Activated CD4-positive, alpha-beta T cell treated with anti-CD3 and anti-CD28 coated beads for 1 hour (primary cell): ENCODE measurements at places on chromosomes 6 and 20.

- no peak for DNase-seq
Measured at GRCh38 chr6:37490536-37491170, 9.0 kb downstream of the CCDC167 start.

DNA sequence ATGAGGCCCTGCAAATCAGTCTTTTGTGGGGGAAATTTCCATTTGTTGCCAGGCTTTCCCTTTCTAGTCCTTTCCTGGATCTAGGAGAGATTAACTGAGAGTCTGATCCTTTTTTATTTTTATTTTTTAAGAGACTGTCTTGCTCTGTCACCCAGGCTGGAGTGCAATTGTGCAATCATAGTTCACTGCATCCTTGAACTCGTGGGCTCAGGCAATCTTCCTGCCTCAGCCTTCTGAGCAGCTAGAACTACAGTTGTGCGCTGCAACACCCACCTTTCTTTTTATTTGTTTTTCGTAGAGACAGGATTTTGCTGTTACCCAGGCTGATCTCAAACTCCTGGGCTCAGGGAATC lies 22.9 kb downstream of the OR2B2 start:
- no peak for DNase-seq

GRCh38 chr6:42961020-42961470 lies 491 bp downstream of the GNMT start:
- DNase-seq: no peak

DNA sequence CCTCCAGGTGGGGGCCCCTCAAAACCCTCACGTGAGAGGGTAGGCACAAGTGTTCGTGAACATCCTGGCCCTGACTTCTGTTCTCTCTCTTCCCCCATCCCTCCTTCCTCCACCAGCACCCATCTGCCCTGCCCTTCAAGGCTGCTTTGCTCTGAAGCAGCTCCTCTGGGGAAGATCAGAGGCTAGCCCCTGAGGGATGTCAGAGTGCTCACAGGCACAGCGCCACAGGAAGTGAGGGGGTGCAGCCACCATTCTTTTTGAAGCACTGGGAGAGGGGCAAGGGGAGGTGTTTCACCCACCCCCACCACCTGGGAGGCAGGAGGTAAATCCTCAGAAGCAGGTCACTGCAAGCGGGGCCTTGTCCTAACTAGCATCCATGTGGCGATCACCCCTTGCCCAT lies 11.4 kb downstream of the MOCS1 start:
- DNase-seq: no peak

- no peak for DNase-seq
Measured at GRCh38 chr6:84773431-84774156, 9.2 kb upstream of the TBX18 start.

DNA sequence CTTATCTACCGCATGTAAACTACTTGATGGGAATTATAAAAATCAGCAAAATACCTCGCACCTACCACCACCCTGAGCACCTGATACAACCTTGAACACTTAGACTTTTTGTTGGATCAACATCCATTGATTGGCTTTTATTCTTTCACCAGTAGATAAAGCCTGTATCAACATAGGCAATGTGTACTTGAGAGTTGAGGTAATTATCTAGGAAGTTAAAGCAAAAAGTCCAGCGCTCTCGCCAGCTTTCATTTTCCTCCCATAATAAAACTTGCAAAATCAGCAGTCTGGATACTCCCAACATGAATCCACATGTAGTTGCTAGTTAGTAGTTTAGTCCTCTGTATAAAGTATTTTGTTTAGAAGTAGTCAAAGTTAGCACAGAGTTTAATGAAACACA lies 132.0 kb upstream of the PRDM1 start:
- DNase-seq: no peak

- no peak for DNase-seq
Measured at GRCh38 chr6:28747631-28748157, 176.1 kb downstream of the TRIM27 start.

GRCh38 chr6:168071620-168072019 lies 7.4 kb downstream of the FRMD1 start:
- DNase-seq: no peak

DNA sequence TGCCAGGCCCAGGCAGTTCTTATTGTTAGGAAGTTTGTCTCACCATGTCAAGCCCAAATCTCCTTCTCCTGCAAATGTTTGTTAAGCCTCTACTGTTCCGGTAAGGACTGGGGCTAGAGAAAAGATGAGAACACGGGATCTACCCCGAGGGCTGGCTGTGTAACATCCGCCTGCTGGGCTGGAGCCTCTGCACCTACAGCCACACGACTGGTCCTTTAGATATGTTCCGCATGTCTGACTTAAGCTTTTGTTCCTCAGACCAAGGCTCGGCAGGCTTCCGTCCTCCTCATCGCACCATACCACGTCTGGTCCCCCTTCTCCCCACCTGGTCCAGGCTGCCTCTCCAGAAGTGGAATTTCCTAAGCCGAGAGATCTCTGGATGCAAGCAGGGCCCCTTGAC lies 2.6 kb downstream of the GHRH start:
- no peak for DNase-seq

- DNase-seq: no peak
Measured at GRCh38 chr6:71114986-71115385, 158.1 kb upstream of the B3GAT2 start.

DNA sequence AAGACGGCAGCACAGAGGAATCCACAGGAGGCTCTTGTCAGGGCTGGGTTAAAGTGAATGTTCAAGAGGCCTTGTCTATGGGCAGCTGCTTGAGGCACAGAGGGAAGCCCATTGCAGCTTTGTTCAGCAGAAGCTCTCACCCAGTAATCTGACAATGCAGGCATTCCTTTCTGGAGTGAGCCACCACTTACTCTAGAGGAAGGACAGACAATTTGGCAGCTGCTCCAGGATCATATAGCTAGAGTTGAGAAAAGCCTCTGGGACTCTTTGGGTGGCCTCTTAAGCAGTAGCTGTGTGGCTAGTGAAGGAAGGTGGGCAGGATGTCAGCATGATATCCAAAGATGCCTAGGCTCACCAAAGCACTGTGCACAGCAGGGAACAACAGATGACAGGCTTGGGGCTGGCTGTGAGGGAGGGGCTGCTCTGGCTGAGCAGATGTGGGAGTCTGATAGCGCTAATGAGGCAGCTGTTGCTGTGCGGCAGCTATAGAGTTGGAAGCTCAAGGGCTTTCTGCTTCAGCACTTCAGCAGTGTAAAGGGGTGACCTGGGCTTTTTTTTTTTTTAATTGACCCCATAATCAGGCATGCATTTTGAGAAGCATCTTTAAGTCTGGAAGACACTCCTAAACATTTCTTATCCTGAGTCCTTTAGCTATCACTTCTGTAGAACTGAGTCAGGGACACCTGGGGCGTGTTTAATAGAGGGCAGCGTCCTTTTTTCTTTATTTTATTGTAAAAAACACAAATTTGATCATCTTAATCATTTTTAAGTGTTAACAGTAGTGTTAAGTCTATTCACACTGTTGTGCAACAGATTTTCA lies 27.2 kb downstream of the CMTR1 start:
- no peak for DNase-seq

DNA sequence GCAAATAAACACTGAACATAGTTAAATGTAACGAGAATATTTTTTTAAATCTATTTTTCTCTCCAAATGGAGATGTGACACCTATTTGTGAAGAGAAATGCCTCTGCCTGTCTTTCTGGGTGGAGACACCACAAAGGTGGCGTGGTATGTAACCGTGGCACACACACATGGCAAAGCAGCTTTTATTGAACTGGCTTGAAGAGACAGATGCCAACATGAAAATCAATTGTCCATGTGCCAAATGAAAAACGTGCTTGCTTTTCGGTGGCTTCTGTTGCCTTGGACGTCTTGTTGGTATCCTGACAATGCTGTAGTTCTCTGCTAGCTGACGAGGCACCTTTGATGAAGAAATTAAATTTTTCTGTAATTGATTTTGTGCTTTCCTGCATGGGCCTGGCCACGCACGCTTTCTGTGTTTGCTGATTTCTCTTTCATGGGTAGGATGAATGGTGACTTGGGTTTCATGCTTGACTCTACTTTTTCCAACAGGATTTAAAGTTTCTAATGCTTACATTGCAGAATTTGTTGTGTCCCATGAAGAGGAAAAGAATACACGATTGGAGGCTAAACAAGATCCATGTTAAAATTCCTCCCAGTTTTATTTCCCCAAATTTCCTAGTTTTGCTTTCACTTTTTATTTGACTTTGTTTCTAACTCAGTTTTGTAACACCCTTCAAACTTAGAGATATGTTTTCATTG lies 202.6 kb downstream of the TMEM242 start:
- DNase-seq: no peak

GRCh38 chr6:27829453-27830211 lies 82.6 kb downstream of the OR2B2 start:
- no peak for DNase-seq

DNA sequence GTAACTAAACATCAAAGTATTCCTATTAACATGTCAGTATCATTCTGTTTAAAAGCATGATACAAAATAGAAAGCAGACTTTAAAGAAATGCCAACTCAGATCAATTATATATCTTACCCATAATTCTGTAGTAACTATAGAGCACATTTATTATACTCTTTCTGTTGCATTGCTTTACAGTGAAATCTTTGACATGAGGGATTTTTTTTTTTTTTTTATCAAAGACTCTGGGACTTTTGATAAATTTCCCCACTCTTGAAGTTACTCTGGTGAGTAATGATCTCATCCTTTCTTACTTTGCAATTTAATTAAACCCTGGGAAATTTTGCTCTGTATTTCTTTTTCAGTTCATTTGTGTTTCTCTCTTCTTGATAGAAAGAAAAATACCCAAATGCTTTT lies 17.4 kb downstream of the ADGRF4 start:
- DNase-seq: no peak

DNA sequence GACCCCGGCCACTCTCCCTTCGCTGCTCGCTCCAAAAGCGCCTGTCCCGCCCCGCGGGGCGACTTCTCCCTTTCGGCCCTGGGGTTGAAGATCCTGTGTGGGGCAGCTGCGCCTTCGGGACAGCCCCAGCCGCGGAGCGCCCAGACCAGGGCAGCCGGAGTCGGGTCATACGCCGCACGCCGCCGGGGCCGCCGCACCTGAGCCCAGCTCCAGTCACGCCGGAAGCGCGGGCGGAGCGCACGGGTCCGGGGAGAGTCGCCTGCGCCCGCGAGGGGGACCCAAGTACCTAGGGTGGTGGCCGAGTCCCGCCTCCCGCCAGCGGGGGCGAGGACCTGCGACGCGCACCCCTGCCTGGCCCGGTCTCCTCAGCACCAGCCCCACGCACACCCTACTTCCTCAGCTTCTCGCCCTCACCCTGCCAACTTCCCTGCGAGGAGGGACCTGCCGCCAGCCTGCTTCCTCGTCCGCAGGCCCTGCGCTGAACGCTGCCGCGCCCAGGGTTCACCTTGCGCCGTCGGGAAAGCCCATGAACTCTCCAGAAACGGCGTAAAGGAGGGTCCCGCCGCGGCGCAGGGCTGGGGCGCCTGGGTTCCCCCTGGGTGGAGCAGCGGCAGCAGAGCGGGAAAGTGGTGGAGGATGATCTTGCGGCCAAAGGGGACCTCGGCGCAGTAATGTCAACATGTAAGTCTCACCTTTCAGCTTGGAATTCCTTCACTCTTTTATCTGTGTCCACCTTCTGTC lies at the start of gene ADGRG6:
TSS of gene ADGRG6 (plus strand) at position 357 of the 741 bp plus-strand sequence. CDS start at position 680, 323 bp downstream.
- no peak for DNase-seq

DNA sequence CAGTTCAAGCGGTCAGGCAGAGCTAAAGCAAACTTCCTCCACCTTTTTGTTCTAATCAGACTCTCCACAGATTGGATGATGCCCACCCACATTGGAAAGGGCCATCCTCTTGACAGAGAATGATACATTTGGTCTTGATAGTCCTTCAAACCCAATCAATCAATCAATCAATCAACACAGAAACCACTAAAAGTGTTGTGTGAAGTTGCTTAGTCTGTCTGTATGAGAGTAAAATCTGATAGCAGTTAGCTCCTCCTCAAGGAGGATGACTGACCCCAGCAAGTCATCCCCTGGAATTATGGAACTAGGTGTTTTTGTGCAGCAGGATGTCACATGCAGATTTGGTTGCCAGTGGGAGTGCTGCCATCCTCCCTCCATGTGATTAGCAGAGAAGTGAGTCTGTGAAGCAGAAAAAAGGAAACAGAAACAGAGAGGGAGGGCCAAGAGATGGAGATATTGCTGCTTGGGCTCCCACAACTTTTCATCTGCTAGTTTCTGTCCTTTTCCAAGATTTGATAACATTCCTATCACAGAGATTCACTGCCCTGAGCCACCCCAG lies 32.0 kb upstream of the SSTR4 start:
- DNase-seq: no peak

GRCh38 chr6:25558155-25558817 lies 93.7 kb upstream of the SCGN start:
- DNase-seq: no peak

- no peak for DNase-seq
Measured at GRCh38 chr6:160810238-160810637, 108.2 kb downstream of the PLG start.

GRCh38 chr20:44908987-44909871 lies 631 bp upstream of the PABPC1L start:
- DNase-seq: no peak

GRCh38 chr6:31697555-31697954 lies 5.6 kb downstream of the ABHD16A start:
- no peak for DNase-seq

DNA sequence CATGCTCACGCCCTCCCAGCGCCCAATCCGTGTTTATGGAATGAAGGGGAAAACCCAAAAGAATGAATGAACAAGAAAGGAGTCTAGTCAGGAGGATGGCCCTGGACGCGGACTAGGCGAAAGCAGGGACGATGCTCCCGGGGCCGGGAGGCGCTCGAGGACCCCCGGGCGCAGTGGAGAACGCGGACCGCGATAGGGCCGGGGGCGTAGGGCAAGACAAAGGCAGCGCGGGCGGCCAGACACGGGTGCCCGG lies 758 bp downstream of the GCLC start:
- DNase-seq: no peak

DNA sequence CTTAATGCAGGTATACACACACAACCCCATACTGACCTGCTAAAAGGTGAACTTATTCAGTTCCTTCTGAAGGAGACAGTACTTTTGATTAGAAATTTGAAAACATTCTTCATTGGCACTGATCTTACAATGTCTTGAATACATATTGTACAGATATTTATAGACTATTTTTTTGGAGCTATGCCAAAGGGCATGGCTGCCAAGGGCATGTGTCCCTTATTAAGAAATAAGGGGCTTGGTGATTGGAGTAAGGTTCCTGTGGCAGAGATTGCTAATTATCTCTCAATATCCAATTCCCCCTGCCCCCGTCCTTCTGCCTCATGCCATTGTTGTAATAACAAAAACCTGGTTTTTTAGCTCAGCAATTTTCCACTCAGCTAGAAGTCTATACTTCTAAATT lies 355.9 kb downstream of the FARS2 start:
- DNase-seq: no peak

GRCh38 chr6:145865595-145865994 lies 51.0 kb upstream of the FBXO30 start:
- DNase-seq: no peak

DNA sequence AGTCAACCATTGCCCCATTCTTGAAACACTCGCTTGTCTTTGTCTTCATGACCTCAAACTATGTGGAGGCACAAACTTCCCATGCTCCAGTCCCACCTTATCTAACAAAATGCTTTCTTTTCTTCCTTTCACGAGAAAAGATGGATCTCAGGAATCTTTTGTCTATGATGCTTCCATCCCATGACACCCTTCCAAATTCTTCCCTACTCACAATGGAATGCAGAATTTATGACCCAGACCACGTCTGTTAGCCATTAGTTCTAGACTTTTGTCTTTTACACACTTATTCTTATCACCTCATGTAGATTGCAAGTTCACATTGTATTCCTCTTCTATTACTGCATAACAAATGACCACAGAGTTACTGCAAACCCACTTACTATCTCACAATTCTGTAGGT lies 24.2 kb upstream of the LAMP5 start:
- no peak for DNase-seq

- no peak for DNase-seq
Measured at GRCh38 chr6:39684790-39685488, 40.3 kb downstream of the KIF6 start.

GRCh38 chr20:46203510-46203837 lies 85.4 kb downstream of the CD40 start:
- DNase-seq: no peak
